GM12878 (cell line): ENCODE measurements at places on chromosomes 16 and 17. TPM values are rescaled to one million over a fixed set of nuclear protein-coding genes. Genes with fewer than 3 reads are reported as not detected.

DNA sequence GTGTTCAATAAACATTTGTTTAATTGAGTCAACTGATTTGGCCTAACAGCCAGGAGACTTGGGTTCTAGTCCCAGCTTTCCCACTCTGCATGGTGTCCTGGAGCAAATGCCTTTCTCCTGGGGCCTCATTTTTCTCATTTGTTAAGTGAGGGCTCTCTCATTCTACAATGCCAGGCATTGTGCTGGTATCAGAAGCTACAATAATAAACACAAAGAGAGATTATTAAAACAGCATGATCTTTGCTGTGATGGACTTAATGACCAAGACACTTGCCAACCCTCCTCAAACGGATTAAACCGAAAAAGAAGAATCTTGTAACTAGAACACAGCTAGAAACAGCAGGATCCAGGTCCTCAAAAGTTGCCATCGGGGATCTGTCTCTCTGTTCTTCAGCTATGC, 4.8 kb upstream of the VAMP2 start:
- H3K27ac ChIP-seq = no peak overlapping the region
- no peak for DNase-seq
- H3K4me1 ChIP-seq = peaks cover 17% of the 10 kb centered on the region
- H3K27me3 ChIP-seq = no peaks in the 10 kb centered on the region
- H3K4me3 ChIP-seq = no peak overlapping the region

GRCh38 chr16:57775661-57776469, 26.4 kb downstream of the KIFC3 start:
- no peaks in the 10 kb centered on the region for H3K27me3 ChIP-seq
- no peak overlapping the region for H3K4me3 ChIP-seq
- no peak for DNase-seq
- no peaks in the 10 kb centered on the region for H3K4me1 ChIP-seq
- H3K36me3 ChIP-seq = no peaks in the 10 kb centered on the region

DNA sequence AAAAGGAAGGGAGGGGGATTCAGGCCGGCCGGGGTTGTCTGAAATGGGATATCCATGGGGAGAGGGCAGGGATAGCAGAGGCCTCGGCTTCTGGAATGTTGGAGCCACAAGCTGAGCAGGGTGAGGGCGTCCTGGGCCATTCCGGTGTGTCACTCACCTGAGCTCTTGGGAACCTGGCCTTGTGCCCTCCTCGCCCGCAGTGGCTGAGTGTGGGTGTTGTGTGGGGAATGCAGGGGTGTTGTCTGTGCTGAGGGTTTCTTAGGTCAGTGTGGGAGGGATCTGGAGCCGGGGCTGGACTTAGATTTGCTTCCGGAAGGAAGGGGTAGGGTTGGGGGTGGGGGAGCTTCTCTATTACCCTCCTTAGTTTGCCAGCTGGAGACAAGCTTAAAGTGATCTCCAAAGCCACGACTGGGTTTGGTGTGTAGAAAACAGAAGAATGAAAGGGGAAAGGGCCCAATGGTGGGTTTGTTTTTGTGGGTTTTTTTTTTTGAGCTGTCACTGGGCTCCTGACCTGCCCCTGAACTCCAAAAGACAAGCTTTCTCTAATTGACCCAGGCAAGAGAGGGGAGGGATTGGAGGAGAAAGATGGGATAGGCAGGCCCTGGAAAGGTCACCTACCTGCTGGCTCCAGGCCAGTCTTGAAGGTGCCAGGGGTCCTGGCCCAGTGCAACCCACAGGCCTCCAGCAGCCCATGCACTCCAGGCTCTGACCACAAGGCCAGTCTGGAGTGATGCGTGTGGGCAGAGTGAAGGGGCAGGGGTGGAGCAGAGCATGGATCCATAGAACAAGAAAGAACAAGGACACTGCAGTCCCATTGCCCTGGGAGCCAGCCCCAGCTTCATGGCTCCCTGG, at the start of gene SULT1A2:
SULT1A2 (minus strand) TSS at position 211 of the 852 bp plus-strand sequence. CDS start 1,120 bp downstream, outside the sequence.
- H3K4me1 ChIP-seq = no peaks in the 10 kb centered on the region
- no peaks in the 10 kb centered on the region for H3K27me3 ChIP-seq
- no peak within 1 kb of the TSS for H3K27ac ChIP-seq
- no peak within 1 kb of the TSS for H3K4me3 ChIP-seq
- H3K36me3 ChIP-seq = no peaks in the 10 kb centered on the region

DNA sequence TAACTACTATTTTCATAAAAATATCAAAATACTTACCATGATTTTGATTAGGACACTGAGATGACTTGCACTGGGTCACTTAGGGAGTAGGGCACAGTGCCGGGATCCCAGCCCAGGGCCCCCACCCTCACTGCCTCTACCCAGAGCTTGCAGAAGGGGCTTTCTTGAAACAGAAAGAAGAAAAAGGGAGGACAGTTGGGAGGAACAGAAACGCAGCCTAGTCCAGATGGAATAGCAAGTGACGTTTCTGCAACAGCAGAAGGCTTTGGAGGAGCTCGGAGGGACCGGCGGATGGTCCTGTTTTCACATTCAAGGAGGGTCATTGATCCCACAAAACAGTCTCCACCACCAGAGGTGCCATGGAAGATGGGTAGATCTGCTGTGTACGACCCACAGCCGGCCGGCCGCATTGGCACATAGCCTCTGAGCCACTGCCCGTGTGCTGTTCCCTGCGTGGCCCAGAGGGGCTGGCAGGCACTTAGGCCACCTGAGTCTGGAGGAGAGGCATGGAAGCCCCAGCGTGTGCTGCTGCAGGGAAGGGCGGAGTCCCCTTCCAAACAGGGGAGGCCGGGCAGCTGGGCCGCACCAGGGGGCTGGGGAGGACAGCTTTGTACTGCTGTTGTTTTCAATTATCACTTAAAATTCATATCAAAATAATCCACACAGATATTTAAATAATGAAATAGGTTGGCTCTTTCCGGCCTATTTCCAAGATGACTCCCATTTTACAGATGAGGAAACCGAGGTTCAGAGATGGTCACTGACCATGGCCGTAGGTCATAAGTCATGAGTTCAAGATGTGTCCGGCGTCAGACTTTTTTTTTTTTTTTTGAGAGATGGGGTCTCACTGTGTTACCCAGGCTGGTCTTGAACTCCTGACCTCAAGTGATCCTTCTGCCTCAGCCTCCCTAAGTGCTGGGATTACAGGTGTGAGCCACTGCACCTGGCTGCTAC, 22.9 kb upstream of the GSG1L start:
- no peaks in the 10 kb centered on the region for H3K36me3 ChIP-seq
- H3K27me3 ChIP-seq = no peaks in the 10 kb centered on the region
- no peak for DNase-seq
- H3K27ac ChIP-seq = no peak overlapping the region
- H3K4me3 ChIP-seq = no peak overlapping the region
- H3K4me1 ChIP-seq = no peaks in the 10 kb centered on the region

- H3K4me1 ChIP-seq = peaks cover 7% of the 10 kb centered on the region
- H3K27ac ChIP-seq = no peak overlapping the region; the same call in 1 of the 2 replicates
- H3K4me3 ChIP-seq = no peak overlapping the region
- H3K27me3 ChIP-seq = no peaks in the 10 kb centered on the region
Measured at GRCh38 chr17:51035431-51035830, 85.2 kb downstream of the SPAG9 start.

DNA sequence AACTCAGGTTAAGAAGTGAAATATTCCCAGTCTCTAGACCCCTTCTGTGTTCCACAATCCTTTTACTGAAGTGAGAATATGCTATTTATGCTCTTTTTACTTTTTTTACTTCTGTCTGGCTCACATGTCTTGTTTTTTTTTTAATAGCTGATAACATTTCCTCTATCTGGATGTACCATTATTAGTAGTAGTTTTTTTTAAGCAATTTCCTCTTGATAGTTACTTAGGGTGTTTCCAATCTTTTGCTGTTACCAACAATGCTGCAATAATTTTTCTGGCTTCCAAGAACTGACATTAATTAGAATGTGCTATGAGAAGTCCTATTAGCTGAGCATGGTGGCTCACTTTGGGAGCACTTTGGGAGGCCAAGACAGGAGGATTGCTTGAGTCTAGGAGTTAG, 32.0 kb downstream of the KSR1 start:
- peaks cover 21% of the 10 kb centered on the region for H3K36me3 ChIP-seq
- H3K4me1 ChIP-seq = peaks cover 12% of the 10 kb centered on the region
- H3K4me3 ChIP-seq = no peak overlapping the region
- H3K27me3 ChIP-seq = no peaks in the 10 kb centered on the region

DNA sequence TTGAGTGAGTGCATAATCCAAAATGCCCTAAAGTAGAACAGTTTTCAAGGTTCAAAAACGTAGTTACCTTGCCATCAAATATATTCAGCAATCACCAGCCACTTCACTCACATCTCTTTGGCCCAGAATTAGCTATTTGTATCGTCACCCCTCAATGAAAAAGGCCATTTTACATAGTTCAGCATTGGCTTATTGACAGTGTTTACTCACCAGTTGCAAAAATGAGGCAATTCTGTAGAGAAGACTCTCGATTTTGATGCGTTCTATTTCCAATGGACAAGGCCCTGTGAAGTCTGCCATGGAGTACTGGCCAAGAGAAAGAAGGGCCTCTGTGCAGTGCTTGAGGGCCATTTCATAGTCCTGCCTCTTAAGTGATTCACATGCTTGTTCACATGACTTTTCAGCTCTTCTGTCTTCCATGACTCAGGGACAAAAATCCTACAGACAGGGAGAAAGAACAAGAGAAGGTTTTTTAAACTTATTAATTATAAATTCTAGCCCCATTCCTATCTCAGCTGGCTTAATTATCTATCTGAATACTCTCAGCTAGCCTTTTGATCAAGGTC, 26.5 kb downstream of the HELZ start:
- H3K4me1 ChIP-seq = no peaks in the 10 kb centered on the region
- H3K36me3 ChIP-seq = peaks cover 16% of the 10 kb centered on the region
- no peaks in the 10 kb centered on the region for H3K27me3 ChIP-seq
- no peak for DNase-seq
- no peak overlapping the region for H3K4me3 ChIP-seq
- H3K27ac ChIP-seq = no peak overlapping the region

GRCh38 chr17:73667181-73667959, 23.1 kb upstream of the SDK2 start:
- DNase-seq = no peak
- no peaks in the 10 kb centered on the region for H3K4me1 ChIP-seq
- no peaks in the 10 kb centered on the region; the same call in 1 of the 2 replicates for H3K27me3 ChIP-seq
- H3K36me3 ChIP-seq = no peaks in the 10 kb centered on the region

DNA sequence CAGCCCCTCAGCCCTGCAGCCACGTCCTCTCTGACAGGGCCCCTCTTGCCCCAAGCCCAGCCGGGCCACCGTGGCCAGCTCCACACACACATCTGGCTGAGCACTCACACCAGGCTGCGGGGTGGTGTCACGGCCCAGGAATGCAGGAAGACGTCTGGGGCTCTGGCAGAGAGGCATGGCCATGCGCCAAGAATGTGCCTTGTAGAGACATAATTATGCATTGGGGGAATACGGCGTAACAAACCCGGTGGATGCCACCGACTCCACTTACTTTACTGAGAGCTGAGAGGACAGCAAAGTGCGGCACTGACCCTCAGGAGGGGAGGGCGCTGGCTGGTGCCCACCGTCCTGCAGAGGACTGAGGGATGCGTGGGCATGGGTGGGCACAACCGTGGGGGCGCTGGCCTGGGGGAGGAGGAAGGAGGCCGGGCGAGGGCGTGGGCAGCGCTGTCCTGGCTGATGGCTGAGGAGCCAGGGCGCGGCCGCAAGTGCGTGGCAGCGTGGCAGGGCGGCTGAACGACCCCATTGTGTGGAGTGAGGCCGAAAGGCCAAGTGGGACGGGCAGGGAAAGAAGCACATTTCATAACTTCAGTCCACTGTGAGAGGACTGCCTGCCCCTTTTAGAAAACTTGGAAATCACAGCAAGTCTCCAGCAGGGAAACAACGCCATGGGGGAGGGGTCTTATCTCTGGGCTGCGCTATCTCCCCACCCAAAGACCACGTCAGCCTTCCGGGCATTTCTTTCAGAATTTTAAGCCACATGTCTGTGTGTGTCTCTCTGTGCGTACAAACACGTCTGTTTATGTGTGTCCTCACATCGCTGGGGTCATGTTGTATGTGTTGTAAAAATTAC, 30.6 kb downstream of the METRNL start:
- H3K4me3 ChIP-seq = no peak overlapping the region
- no peaks in the 10 kb centered on the region for H3K4me1 ChIP-seq
- H3K36me3 ChIP-seq = no peaks in the 10 kb centered on the region

GRCh38 chr17:57420734-57421717, 164.7 kb downstream of the MSI2 start:
- H3K27me3 ChIP-seq = no peaks in the 10 kb centered on the region
- no peak overlapping the region for H3K4me3 ChIP-seq
- H3K4me1 ChIP-seq = peaks cover 67% of the 10 kb centered on the region
- peaks cover 3% of the 10 kb centered on the region for H3K36me3 ChIP-seq
- no peak overlapping the region for H3K27ac ChIP-seq
- DNase-seq = no peak

DNA sequence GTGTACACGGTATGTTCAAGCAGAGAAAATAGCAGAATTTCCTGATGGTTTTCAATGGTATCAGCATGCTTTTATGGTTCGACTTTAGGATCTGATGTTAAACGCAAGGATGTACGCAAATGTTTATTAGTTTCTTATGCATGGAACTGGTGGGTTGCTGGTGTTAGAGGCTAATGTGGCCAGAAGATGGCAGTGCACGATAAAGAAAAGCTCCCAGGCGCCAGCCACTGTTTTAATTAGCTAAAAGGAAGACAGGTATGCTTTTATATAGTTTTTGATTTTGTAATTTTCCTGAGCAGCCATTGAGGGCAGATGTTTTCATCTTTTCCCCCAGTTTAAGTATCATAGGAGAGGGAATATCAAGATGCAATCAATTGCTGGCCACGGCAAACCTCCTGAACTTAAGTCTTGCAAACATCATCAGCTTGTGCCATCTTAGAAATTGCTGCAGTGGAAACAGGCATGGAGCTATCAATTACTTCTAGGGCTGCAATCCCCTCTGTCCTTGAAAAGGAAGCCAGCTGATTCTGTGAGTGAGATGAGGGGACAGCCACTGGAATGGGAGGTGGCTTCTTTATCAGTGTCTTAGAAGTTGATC, 648.5 kb upstream of the RBFOX1 start:
- H3K27me3 ChIP-seq = no peaks in the 10 kb centered on the region
- no peaks in the 10 kb centered on the region for H3K36me3 ChIP-seq
- no peak overlapping the region for H3K4me3 ChIP-seq
- H3K27ac ChIP-seq = no peak overlapping the region

- no peaks in the 10 kb centered on the region for H3K27me3 ChIP-seq
- no peaks in the 10 kb centered on the region; the same call in none of the 2 replicates for H3K36me3 ChIP-seq
- H3K4me3 ChIP-seq = no peak overlapping the region
- DNase-seq = no peak
- H3K27ac ChIP-seq = no peak overlapping the region
Measured at GRCh38 chr17:50107790-50108414, 12.8 kb downstream of the PDK2 start.

The TERB1 gene
- total RNA-seq = 0.10 TPM in 1 of 2 replicates, not detected in the other

The KRT20 gene
- total RNA-seq = 0.23 and 0.37 TPM in 2 replicates

The FTO gene
- total RNA-seq = 51.7 and 55.0 TPM in 2 replicates

The TMEM101 gene
- 34.6 and 36.6 TPM in 2 replicates for total RNA-seq

The EVPL gene
- 0.03 TPM in 2 replicates for total RNA-seq

The MEFV gene
- 0.10 and 0.11 TPM in 2 replicates for total RNA-seq

The AXIN2 gene
- 7.2 and 7.8 TPM in 2 replicates for total RNA-seq

The MAF gene
- 0.11 and 0.13 TPM in 2 replicates for total RNA-seq

The SSTR5 gene
- not detected in 2 replicates for total RNA-seq
